ENCODE measurements at places on chromosomes 4 and X.

- no peak for DNase-seq
Observed at GRCh38 chr4:37682701-37683401, 3.3 kb downstream of the RELL1 start.

GRCh38 chr4:52853351-52853750, 8.8 kb upstream of the RASL11B start:
- DNase-seq: no peak

GRCh38 chrX:151984902-151985301, 10.4 kb upstream of the GABRE start:
- no peak for DNase-seq

DNA sequence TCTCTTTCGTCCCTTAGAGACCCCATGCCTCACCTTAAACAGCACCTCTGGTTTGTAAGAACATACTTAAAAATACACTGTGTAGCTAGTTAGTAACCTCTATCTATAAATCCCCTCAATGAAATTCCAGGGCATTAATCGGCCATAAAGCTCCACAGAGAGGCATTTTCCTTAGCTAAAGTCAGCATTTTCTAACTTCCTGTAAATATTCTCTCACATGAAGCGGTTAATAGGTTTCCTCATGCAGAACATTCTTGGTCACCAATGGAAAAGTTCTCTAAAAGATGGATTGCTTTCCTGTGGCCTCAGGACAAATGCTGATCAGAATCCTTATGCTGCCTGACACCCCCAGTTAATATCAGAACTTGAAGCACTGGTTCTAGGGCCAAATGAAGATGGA, 248.6 kb upstream of the BOD1L1 start:
- DNase-seq: no peak

DNA sequence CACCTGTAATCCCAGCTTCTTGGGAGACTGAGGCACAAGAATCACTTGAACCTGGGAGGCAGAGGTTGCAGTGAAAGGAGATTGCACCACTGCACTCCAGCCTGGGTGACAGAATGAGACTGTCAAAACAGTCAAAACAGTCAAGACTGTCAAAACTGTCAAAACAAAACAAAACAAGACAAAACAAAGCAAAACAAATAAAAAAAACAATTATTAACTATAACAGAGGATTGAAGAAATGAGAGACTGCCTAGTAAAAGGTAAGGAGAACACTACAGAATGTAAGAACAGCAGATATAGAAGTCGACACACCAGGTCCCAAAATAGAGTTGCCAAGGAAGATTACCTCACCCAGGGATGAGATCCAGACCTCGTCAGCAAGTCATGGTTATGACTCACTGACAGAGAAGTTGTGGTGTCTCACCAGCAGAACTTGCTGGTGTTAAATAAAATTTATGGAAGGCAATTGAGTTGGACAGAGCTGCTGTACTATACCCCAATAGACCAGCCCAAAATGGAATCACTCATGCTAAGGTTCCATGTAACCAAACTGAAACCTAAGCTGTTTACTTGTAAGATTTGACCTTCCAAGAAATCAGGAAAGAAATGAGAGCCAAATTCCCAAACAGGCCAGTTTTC, 32.1 kb upstream of the GK start:
- DNase-seq: no peak

- no peak for DNase-seq
Observed at GRCh38 chrX:19557822-19558221, 42.5 kb upstream of the MAP3K15 start.

DNA sequence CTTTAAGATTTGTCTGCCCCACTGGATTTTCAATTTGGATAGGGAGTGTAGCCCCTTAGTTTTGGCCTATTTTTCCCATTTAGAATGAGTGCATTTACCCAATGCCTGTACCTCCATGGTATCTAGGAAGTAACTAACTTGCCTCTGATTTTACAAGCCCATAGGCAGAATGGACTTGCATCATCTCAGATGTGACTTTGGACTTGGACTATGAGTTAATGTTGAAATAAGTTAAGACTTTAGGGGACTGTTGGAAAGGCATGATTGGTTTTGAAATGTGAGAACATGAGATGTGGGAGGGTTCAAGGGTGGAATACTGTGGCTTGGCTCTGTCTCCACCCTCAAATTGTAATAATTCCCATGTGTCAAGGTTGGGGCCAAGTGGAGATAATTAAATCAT, 2480.2 kb downstream of the PCDH7 start:
- DNase-seq: no peak

- no peak for DNase-seq
Observed at GRCh38 chr4:64643841-64644240, 234.6 kb upstream of the TECRL start.

- no peak for DNase-seq
Observed at GRCh38 chr4:98343626-98344025, 82.4 kb downstream of the RAP1GDS1 start.

DNA sequence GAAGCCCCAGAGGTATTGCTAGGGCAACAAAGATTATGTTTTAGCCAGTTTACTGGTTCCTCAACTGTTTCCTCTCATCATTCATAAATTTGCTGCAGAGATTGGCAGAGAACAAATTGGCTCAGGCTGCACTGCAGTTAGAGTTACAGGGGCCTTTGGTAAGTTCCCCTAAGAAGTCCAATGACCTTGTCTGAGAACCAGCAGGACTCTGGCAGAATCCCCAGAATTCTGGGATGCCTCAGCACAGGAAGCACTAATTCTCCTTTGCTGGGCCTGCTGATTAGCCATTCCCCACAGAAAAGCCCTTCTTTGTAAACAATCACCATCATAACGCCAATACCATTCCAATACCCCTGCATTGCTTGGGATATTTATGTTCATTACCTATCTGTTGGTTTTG, 151.3 kb downstream of the USP46 start:
- no peak for DNase-seq

DNA sequence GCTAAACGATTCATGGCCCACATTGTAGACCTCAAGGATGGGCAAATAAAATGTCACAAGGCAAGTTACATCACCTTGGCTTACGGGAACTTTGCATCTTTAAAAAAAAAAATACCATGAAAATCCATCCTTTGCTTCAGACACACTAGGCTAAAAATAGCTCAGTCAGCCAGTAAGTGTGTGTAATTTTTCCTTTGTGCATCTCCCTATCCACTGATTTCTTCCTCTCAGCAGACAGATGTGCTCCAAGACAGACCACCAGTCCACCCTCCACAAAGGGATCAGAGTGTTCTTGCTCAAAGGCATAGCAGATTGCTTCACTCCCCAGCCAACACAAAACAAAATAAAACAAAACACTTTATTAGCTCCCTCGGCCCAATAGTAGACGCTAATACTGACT, 14.6 kb downstream of the LDB2 start:
- DNase-seq: no peak

GRCh38 chr4:151045907-151046306, 30.8 kb upstream of the LRBA start:
- no peak for DNase-seq

- no peak for DNase-seq
Observed at GRCh38 chr4:155974996-155975395, 21.3 kb upstream of the CTSO start.

- no peak for DNase-seq
Observed at GRCh38 chr4:147174591-147174990, 228.9 kb upstream of the TTC29 start.

GRCh38 chr4:139524062-139524631, 31.9 kb downstream of the SETD7 start:
- no peak for DNase-seq

DNA sequence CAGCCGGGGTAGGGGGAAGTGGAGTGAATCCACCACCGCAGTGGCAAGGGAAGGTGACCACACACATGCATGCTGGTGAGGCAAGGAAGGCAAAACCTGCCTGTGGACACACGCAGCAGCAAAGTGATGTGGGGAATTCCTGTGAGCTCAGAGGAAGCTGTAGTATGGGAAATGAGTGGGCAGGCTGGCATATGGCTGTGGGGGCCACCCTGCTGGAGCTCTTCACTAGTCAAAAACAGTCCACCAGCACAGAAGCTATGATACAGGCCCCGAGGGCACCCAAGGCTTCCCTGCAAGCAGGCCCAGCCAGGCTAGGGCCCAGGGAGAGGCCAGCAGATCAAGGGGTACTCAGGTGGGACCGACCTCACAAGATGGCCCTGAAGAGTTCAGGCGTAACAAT, 239.1 kb downstream of the CHM start:
- no peak for DNase-seq

DNA sequence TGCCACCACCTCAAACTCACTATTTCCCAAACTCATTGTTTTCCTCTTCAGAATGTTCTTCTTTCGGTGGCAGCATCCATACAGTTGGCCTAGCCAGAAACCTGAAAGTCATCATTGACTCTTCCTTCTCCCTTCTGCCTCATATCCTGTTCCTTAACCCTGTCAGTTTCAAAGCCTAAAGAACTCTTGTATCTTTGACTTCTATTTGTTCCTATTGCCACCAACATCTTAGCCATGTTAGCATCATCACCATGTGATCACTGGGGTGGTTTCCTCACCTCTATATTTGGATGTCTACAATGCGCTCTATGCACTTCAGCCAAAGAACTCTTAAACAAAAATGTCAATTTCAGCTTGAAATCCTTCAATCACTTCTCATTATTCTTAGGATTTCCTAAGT, 29.0 kb downstream of the DDX60L start:
- no peak for DNase-seq

- DNase-seq: no peak
Observed at GRCh38 chrX:64192673-64193072, 12.8 kb downstream of the AMER1 start.

DNA sequence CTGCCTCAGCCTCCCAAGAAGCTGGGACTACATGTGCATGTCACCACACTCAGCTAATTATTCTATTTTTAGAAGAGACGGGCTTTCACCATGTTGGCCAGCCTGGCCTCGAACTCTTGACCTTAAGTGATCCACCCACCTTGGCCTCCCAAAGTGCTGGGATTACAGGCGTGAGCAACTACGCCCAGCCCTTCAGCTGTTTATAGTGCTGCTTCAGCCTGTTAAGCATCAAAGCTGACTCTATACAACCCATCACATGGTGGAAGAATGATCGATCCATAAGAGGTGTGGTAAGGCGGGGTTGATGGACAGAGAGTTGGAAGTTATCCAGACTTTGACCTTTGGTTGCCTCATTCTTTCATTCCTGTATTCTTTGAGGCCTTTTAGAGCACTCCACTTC, 56.2 kb upstream of the RAPGEF2 start:
- DNase-seq: no peak

DNA sequence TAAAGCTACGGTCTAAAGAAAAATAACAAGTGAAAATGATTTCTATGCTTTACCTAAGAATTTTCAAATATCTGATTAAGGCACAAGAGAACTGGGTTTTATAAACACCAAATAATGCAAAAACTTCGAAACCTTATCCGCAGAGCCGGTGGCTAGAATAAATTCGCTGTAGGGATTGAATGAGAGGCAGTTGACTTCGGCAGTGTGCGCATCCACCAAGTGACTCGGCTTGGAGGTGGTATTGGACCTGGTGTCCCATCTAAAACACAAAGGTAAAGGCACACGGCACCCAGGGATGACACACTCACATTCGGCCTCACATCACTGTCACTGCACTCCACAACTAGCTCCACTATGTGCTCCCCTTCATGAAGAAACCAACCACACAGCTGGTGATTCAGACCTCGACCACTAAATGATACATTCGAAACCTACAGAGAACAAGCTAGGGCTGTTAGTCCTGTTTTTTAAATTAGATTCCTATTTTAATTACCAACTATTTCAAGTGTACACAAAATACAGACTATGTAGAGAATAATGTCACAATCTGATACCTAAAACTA, 17.5 kb downstream of the RBBP7 start:
- no peak for DNase-seq

GRCh38 chrX:139844163-139844562, 88.7 kb downstream of the ATP11C start:
- DNase-seq: no peak

DNA sequence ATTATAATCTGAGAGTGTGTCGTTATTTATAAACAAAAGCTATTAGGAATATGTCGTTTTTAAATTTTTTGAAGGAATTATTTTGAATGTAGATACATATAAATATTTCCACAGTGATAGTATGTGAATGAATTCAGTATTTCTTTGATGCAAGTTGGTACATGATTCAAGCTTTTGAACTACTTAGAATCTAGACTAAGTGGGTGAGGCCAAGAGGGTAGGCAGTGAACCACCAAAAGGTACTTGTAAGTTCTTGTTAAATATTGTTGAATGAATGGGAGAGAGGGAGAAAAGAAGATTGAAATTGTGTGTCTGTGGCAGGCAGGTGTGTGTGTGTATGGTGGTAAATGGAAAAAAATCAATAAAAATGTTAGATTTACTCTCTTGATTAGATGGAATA, 69.6 kb downstream of the ARFIP1 start:
- DNase-seq: no peak

GRCh38 chr4:70564033-70564432, 28.0 kb upstream of the AMBN start:
- no peak for DNase-seq

DNA sequence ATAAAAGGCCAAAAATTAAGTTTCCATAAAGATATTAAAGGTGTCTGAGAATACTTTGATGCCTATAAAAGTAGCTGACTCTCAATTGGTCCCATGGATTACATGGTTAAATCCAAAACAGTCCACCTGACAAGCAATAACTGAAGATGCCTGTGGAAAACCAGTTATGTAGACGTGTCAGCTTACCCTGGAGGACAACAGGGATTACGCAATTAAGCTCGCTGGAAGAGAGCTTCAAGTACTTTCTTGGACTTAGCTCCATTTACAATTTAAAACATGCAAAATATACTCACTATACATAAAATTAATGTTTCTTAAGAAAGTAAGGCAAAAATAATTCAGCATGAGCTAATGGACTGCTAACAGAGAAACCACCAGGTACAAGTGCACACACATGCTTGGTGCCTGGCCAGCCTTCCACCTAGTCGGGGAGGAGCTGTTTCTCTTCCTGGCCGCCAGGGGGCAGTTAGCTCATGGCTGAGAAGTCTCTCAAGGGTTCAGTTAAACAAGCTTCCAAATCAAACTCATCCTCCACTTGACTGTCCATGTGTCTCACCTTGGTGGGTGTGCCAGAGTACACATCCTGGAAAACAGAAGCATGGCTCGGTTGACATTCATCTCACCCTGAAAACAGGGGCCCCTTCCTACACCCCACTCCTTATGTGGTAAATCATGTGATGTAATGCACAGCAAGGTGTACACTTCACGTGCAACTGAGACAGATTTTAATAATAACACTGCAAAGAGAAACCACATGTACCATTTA, 9.2 kb upstream of the FAM53A start:
- DNase-seq: peak; percentile 76

DNA sequence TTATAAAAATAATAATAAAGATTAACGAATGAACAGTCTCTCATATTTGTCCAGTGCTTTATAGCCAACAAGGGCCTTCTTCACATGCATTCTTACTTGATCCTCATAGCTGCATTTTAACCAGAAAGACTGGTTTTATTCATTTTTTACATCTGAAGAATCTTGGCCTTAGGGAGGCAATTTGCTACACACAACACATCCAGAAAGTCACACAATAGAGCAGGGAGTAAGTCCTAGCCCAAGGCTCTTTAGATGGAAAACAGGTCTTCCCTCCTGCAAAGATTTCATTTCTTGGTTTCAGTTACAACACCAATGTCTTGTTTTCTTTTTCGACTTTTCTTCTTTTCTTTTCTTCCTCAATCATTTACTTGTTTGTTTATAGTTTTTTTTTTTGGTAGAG, 13.0 kb upstream of the C1GALT1C1 start:
- DNase-seq: no peak
